Activated CD4-positive, alpha-beta T cell treated with anti-CD3 and anti-CD28 coated beads, Interleukin-2, amount 10 ng/mL, durations not matched to agents 7 days and 5 days (primary cell): ENCODE measurements at places on chromosomes 7 and 10. TPM values are rescaled to one million over a fixed set of nuclear protein-coding genes. Genes with fewer than 3 reads are reported as not detected.

HOXA11 gene
- total RNA-seq = not detected

- DNase-seq = no peak
Measured at GRCh38 chr10:24872790-24873182, 79.6 kb downstream of the PRTFDC1 start.

DNA sequence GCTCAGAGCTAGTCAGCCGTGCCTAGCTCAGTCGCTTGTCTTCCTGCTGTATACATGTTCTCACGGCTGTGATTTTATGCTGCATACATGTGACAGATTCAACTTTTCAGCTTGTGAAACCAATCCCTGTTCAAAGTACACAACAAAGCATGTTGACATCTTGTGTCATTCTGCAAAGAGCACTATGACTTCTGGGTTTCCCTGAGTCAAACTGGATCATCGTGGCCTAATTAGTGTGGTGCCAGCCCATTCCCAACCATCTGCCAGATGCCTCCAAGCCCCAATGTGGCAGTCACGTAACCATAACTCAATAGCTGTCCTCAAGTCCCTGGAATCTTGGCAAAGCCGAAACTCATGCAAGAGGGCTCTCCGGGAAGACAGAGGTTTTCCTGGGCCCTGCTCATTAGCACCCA is 144.8 kb downstream of the MYOF start:
- DNase-seq = no peak

GRCh38 chr10:79184145-79184625 is 115.4 kb downstream of the ZMIZ1 start:
- DNase-seq = no peak
